ENCODE measurements at places on chromosomes 2 and 18.
A peak's percentile ranks its signal among the peaks of the same experiment; 100 is the strongest.

- DNase-seq = no peak
These were observed 72.1 kb downstream of the CABLES1 start for GRCh38 chr18:23207191-23207955.

DNA sequence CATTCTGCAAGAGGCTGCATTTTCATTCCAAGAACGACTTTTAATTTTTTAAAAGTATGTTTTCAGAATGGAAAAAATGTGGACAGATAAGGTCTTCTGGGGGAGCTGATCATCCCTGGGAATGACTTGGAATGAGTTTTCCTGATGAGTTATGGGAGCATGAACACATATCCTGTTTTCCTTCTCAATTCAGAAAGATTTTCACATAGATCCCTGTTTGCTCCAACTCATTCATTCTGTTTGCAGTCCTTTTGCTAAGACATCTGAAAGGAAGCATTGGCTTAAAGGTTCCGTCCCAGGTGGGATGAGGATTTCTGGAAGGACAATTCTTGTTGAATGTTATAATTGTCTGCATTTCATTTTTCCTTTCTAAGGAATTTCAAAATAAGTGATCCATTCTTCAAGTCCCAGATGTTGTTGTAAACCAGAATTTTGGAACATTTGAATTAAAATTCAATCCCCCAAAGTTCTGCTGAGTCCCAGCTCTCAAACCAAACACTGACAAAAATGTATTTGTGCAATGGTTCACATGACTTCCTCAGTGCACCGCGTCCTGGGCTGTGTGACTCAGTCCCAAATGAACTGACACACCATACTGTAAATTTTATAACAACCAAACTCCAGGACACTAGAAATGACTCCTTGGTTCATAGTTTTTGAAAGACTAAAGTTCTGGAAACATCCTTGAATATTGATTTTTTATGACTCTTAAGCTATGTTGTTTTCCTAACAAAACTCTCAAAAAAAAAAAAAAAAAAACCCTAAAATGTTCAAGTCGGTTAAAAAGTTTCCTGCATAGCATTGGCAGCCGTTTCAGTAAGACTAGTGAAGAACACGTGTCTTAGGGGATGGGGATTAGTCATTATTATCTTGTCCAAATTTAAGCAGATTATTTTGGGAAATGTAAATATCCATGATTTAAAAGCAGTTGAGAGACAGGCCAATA is 281.8 kb upstream of the TCF4 start:
- DNase-seq = peak; percentile 75

GRCh38 chr18:29154196-29154757 is 977.3 kb upstream of the CDH2 start:
- DNase-seq = peak; percentile 55

GRCh38 chr2:232563580-232563979 is 13.1 kb downstream of the EIF4E2 start:
- peak; percentile 18 for DNase-seq

Measured in foreskin fibroblast (primary cell).